ENCODE measurements at places on chromosomes 7 and 10.
A peak's percentile ranks its signal among the peaks of the same experiment; 100 is the strongest.

DNA sequence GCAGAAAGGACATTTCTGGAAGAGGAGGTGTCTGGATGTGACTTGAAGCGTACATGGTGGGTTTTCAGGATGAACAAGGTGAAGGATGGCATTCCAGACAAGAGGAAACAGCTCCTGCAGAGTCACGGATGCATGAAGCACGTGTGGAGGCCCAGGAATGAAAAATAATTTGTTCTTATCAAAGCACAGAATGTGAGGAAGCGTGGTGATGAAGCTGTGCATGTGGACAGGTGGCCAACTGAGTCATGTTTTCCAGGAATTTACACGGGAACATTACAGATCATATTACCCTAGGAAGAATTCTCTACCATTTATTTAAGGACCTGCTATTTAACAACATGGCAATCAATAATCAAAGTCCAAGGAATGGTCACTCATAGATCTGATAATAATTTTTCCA is 413.2 kb upstream of the KLF6 start:
- DNase-seq, result no peak

DNA sequence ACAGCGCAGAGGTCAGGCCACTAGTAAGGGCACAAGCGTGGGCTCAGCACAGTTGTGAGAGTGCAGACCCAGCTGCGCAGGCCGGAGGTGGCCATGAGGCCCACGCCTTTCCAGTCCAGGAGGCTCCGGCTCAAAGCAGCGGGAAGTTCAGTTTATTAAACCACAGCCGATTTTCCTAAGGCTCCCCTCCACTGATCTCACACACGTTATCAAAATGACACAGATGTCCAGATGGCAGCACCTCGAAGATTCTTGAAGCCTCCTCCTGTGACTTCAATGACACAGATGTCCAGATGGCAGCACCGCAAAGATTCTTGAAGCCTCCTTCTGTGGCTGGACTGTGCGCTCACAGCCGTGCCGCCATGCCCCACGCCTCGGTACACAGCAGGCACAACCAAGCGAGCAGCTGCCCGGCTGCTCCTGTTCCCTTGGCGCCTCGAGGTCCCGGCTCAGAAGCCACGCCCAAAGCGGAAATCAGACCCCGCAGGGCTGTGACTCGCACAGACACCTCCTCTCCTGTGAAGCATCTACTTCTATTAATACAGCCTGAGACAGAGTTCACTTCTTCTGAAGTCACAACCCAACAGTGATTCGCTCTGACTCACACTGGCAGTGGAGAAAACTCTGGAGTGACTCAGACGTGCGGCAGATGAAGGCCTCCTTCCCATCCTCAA is 122.7 kb downstream of the MAD1L1 start:
- DNase-seq, result peak; percentile 76

DNA sequence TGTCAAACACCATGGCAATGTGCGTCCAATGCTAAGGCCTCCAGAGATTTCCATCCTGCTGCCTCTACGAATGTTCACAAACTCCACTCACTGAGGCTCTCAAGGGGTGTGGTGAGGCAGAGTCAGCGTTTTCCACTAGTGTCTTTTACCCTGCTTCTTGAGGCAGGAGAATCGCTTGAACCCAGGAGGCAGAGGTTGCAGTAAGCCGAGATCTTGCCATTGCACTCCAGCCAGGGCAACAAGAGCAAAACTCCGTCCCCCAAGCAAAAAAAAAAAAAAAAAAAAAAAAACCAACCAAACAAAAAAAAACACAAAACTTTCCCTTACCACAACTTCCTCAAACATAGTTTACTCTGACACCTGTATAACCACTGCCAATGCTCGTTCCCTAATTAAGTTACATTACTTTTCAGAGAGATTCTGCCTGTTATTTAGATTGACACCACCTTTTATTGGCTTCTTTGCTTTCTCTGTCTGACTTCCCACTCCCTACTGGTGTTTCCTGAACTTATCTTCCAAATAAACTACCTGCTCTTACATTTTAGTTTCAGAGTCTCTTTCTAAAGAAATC is 102.1 kb upstream of the ZNF746 start:
- DNase-seq, result no peak

GRCh38 chr7:31129067-31129466 is 77.0 kb downstream of the ADCYAP1R1 start:
- no peak for DNase-seq

DNA sequence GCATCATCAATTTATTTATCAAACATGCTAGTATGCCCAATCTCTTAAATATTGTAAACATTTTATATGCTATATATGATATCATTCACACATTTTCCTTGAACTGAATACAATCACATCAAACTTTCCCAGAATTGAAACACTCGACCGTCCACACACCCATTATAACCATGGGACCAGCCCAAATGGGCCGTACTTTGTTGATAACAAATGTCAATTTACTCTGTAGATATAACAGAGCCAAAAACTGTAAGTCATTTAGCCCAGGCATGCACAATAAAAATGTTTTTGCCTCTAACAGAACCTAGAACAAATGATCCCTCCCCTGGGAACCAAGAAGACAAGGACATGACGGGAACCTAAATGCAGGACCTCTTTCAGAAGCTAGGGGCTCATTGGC is 683 bp upstream of the ANKRD22 start:
- no peak for DNase-seq

- DNase-seq, result no peak
Observed at GRCh38 chr10:58266003-58266825, 1.5 kb downstream of the IPMK start.

GRCh38 chr10:86366902-86367151 is 232 bp upstream of the GRID1 start:
- DNase-seq, result no peak

GRCh38 chr10:90089719-90090118 is 388.3 kb downstream of the KIF20B start:
- no peak for DNase-seq

DNA sequence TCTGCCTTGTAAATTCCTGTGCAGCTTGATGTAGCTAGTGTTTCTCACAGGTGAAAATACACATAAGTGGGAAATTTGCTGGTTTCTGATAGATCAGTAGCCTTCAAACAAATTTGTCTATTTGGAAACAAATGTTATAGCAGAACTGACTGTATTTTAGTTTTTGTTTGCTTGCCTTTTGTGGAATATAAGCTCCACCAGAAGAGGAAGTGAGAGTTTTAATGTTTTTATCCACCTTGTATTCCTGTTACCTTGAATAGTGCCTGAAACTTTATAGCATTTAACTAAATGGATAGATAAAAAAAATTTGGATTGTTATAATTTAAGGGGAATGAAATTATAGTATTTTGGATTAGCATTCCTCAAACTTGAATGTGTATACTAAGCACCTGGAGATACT is 9.8 kb downstream of the WAC start:
- DNase-seq, result no peak

GRCh38 chr10:55509168-55509567 is 708.1 kb upstream of the PCDH15 start:
- DNase-seq, result no peak
